ENCODE measurements at places on chromosomes 6 and 20.
A peak's percentile ranks its signal among the peaks of the same experiment; 100 is the strongest.

DNA sequence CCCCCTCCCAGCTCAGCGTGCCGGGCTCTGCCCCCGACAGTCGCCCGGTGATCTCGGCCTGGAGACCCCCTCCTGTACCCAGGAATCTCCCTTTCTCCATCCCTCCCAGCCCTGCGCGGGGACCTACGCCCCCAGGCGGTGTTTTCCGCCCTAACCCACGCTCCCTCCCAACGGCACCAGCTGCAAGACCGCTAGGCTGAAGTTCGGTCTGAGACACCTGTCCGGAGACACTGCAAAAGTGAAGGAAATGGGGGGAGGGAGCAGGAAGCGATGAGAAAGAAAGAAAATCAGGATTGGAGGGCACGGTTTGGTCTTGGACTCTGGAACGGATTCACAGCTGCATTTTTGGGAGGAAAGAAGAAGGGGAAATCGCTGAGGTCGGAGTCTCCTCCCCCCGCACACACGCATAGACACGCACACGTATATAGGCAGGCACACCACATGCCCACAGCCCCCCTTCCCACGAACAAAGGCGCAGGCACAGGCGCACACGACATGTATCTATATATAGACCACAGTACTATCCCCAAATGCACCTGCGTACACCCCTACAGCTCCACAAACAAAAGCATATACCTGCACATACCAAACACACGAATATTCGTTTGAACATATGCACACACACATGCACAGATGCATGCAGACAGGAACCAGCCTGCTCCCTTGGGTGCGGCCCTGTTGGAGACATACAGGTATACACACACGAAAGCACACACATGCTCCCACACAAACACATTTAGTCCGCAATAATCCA lies 1.0 kb downstream of the SLC32A1 start:
- no peak for DNase-seq

- DNase-seq, result no peak
These were observed 87.6 kb downstream of the ASXL1 start for GRCh38 chr20:32445539-32446273.

DNA sequence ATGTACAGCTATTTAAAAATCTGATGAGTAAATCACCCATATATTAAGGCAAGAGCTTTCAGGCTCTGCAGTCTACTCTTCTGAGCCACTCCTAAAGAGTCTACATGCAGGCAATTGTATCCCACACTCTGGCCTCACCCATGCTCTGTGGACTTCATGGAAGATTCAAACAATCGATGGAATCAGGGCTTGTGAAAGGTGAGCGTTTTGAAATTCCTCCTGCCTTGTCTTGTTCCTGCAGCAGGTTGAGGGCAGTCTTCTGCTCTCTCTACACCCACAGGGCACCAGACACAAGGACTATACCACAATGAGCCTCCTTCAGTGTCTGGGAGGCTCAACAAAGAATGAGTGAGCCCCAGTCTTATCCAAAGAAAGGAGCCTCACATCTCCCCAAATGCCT lies 51.1 kb downstream of the TBC1D7 start:
- no peak for DNase-seq

DNA sequence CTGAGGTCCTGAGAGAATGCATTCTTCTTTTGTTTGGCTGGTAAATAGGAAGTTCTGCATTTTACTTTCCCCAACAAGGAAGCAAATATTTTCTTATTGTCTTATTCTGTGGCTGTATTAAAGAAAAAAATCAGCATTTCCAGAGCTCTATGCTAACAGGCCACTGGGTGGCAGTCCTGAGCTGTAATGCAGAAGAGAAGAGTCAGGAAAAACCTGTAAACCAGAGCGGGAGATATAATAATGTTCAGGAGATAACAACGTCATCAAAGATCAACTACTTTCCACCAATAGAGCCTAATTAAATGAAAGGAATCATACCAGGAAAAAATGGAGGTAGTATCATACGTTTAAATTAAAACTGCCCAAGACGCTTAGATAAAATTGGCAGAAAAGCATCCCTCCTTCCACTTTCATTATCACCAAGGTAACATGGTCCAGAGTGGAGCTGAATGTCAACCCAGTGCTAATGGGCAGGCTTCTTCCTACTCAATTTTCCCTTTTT lies 55.6 kb upstream of the CARMIL1 start:
- DNase-seq, result peak; percentile 9

DNA sequence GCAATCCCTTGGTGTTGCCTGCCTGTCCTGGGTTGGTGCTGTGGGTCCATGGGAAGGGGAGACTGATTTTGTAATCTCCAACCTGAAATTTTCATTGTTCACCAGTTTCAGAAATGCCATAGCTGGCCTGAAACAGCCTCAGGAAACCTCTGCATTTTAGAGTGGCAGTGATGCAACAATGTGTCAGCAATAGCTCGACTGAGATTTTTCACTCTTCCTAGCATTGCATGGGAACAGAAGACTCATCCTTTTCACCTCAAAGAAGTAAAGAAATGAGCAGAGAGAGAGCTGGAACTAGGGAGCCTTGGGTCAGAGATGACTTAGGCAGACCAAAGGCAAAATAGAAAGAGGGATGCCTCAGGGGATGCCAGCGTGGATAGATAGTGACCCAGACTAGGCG lies 23.7 kb upstream of the TMEM14A start:
- no peak for DNase-seq

GRCh38 chr6:136788069-136788902 lies 4.0 kb downstream of the MAP3K5 start:
- no peak for DNase-seq

- DNase-seq, result no peak
These were observed 205.5 kb downstream of the MMUT start for GRCh38 chr6:49257549-49257948.

- no peak for DNase-seq
These were observed 55.1 kb downstream of the ARID1B start for GRCh38 chr6:156832231-156832647.

GRCh38 chr6:128278836-128279235 lies 241.6 kb downstream of the PTPRK start:
- DNase-seq, result no peak

DNA sequence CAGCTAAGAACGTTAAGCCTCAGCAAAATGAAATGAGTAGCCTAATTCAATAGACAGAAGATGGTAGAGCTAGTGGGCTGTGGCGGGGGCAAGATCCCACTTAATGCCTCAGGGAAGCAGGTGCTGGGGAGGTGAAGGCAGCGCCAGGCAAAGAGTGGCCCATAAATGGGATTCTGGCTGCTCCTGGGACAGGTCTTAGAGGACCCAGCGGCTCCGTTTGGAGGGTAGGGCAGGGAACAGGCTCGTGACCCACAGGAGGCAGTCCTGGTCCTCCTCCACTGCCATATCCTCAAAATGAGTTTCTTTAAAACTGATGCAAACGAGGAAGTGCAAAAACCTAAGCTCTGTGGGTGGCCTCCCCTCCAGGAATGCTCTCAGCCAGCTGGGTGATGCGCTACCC lies 32.7 kb downstream of the SAYSD1 start:
- DNase-seq, result no peak

DNA sequence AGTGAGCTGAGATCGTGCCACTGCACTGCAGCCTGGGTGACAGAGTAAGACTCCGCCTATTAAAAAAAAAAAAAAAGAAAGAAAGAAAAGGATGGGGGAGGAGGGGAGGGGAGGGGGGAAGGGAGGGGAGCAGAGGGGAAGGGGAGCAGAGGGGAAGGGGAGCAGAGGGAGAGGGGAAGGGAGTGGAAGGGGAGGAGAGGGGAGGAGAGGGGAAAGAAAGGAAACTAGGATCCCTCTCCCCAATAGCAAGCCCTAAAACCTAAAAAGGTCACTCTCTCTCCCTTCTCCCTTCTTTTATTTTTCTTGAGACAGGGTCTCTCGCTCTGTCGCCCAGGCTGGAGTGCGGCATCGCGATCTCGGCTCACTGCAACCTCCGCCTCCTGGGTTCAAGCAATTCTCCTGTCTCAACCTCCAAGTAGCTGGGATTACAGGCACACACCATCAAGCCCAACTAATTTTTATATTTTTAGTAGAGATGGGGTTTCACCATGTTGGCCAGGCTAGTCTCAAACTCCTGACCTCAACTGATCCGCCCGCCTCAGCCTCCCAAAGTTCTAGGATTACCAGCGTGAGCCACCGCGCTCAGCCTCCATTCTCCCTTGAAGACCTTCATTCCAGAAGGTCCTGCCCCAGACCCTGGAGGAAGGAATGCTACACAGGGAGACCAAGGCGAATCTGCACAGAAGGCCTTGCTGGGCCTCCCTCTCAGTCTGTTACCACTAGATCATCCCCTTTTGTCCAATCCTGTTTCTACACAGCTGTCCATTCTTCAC lies 45.8 kb upstream of the PIM1 start:
- DNase-seq, result no peak

DNA sequence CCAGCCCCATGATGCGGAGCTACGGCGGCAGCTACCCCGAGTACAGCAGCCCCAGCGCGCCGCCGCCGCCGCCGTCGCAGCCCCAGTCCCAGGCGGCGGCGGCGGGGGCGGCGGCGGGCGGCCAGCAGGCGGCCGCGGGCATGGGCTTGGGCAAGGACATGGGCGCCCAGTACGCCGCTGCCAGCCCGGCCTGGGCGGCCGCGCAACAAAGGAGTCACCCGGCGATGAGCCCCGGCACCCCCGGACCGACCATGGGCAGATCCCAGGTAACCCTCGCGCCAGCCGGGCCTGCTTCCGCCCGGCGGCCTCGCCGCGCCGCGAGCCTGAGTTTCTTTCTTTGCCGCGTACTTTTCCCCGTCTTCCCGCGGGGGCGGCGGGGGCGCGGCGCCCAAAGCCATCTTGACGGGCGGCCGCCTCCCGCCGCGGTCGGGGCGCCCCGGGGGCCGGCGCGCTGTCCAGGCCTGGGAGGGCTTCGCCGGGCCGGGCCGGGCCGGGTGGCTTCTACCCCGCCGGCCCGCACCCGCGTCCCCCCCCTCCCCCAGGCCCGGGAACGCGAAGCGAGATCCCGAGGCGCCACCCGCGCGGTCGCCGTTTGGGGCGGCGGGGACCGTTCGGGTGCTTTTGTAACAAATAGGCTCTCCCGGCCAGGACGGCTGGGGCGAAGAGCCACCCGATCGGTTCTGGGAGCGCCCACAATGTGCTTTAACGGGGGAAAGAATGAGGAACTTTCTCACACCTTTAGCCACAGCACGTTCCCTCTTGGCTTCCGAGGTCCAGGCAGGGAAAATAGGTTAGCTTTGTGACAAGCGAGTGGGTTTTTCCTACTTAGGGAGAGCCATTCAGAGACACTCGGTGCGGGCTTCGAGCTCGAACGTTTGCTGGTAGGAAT lies 2.3 kb downstream of the ARID1B start:
- DNase-seq, result no peak

DNA sequence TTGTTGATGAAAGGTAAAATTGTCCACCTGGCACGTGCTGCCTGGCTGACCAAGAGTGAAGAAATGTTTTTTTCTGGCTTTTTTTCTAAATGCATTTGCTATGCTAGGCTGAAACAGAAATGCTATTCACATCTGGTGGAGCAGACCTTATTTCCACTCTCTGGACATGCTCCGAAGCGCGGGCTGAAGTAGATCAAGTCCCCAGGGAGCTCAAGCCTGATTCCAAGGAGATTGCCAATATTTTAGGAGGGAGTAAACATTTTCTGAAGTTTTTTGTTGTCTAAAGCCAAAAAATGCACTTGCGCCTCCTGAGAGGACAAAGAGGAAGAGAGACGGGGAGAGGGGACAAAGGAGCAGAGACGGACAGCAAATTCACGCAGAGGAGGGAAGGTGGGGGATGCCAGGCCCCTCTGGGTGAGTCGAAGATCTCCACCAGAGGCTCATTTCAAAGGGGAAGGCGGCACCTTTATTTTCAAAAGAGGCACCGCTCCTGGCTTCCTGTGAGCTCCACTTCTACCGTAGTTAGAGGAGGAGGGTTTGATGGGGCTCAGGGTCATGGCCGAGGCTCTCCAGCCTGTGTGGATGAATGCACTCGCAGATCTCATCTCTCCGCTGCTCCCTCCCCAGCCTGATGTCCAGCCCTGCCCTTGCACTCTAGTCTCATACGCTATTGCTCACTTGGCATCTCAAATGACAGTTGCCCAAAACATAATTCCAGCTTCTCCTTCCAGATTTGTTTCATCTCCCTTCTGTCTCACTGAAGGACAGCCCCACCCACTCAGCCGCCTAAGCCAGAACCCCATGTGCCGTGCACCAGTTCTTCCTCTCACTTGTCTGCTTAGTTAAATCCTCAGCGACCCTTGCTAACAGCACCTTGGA lies 23.1 kb upstream of the SMOC2 start:
- DNase-seq, result no peak

DNA sequence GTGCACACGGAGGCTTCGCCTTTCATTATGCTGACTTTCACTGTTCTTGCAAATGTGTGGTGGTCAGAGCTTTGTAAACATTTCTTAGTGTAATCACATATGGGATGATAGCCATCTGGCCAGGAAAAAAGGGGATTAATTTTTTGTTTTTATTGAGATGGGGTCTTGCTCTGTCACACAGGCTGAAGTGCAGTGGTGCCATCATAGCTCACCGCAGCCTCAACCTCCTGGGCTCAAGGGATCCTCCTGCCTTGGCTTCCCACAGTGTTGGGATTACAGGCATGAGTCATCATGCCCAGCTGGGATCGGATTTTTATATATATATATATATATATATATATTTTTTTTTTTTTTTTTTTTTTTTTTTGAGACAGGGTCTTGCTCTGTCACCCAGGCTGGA lies 11.0 kb upstream of the TIAM2 start:
- no peak for DNase-seq

DNA sequence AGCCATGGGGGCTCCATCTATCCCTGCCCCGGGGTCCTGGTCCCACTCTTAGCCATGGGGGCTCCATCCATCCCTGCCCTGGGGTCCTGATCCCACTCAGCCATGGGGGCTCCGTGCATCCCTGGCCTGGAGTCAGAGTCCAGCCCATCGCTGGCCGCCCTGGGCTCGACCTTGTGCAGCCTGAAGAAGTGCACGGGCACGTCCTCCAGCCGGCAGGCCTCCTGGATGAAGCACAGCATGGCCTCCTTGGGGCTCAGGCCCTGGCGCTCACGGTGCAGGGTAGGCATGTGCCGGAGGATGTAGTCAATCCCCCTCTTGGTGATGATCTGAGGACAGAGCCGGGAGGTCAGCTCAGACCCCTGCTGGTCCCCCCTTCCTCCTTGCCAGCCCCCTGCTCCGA lies 15.6 kb downstream of the FRMD1 start:
- no peak for DNase-seq
